ENCODE measurements at places on chromosomes 11 and 22.
A peak's percentile ranks its signal among the peaks of the same experiment; 100 is the strongest.

- no peak for DNase-seq
These were observed 721.2 kb downstream of the ETS1 start for GRCh38 chr11:127866109-127866508.

- DNase-seq: no peak
These were observed 45.3 kb downstream of the USP35 start for GRCh38 chr11:78234006-78234405.

GRCh38 chr11:57216463-57216862, 20.6 kb downstream of the APLNR start:
- no peak for DNase-seq

DNA sequence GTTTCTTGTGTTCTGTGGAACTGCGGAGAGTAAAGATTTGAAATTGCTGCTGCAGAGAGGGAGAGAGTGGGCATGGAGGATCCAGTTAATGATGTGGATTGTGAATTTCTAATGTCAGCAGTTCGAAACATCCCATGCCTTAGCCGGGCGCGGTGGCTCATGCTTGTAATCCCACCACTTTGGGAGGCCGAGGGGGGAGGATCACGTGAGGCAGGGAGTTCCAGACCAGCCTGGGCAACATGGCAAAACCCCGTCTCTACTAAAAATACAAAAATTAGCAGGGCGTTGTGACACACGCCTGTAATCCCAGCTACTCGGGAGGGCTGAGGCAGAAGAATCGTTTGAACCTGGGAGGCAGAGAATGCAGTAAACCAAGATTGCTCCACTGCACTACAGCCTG, 1.1 kb upstream of the CAVIN3 start:
- DNase-seq: no peak

DNA sequence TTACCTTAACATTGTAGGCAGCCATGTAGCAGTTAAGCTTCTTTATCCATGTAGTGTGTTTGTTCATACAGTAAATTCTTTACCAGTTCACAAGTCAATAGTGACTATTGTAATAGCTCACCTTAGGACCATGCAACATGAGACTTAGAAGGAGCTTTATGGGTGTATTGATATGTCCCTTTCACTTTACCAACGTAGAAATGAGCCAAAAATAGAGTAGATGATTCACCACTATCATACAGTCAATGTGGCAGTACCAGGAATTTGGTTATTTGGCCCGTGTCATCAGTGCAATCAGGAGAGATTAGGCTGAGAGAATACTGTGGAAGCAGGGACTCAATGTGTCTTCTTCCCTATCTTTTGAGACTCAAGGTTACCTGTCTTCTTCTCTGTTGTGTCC, 4.7 kb downstream of the ZDHHC13 start:
- no peak for DNase-seq

GRCh38 chr11:122851366-122851966, 13.2 kb downstream of the CRTAM start:
- DNase-seq: no peak

DNA sequence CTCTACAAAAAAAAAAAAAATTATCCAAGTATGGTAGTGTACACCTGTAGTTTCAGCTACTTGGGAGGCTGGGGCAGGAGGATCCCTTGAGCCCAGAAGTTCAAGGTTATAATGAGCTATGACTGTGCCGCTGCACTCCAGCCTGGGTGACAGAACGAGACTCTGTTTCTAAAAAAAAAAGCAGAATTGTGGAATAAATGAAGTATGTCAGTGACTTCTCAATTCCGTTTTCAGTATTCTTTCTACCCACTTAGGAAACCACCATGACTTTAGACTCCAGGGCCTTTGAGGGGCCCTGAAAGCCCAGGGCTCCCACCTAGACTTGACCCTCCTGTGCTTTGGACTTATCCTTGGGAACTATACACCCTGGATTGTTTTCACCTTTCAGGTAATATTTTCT, 6.5 kb upstream of the NUP160 start:
- DNase-seq: no peak

DNA sequence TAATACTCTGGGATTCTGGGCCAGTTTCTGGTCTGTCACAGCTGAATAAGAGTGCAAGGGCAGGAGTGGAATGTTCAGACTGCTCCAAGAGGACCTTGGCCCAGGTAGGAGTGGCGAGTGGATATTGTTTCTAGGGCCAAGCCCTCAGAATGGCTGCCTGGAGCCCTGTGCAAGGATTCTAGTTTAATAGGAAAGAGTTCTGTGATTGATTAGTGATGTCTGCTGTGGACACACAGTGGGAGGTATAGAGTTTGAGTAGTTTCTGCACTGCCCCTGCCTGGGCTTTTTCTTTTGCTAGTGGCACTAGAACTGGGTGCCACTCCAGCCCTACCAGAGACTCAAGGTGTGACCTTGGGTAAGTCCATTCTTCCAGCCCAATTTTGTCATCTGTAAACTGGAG, 9.7 kb upstream of the MPPED1 start:
- no peak for DNase-seq

DNA sequence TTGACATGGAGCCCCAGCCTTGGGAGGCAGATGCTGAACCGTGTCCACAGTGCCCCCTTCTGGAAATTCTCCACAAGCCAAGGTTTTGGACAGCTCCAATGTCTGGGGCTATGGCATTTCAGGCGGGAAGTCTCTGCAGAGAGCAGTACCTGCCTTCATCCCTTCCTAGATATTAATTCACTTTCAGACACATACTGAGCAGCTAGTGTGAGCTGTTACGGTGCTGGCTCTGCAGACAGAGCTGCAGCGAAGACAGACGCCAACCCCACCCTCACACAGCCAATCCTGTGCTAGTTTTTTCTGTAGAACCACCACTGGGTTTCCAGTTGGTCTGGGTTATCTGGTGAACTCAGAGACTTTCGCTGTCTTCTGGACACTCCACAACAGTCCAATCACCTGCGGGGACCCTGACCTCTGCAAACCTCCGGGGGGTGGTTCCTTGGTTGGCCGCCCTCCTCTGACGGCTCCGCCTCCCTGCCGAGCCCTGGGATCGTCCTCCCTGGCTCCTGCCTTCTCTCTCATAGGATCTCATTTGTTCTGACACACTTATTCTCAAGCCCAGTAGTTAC, 9.1 kb downstream of the LMF2 start:
- DNase-seq: no peak

GRCh38 chr22:37563153-37564081, 3.1 kb downstream of the CDC42EP1 start:
- peak; percentile 27 for DNase-seq

DNA sequence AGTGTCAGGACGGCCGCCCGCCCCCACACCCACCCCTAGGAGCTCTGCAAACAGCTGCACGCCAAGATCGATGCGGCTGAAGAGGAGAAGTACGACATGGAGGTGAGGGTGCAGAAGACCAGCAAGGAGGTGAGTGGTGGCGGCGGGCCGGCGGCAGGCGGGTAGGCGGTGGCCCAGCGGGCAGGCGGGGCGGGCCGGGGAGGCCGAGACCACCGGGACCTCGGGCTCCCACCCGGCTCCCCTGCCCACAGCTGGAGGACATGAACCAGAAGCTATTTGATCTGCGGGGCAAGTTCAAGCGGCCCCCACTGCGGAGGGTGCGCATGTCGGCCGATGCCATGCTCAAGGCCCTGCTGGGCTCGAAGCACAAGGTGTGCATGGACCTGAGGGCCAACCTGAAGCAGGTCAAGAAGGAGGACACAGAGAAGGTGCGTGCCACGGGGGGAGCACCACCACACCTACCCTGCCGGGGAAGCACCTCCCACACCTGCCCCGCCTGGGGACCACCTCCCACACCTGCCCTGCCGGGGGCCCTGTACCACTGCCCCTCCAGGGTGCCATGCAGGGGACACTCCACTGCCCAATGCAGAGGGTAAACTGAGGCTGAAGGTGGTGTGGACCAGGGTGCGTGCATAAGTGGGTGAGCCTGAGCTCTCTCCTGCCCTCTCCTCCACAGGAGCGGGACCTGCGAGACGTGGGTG, 2.1 kb downstream of the TNNI2 start:
- no peak for DNase-seq

- no peak for DNase-seq
These were observed 6.4 kb downstream of the LTBP3 start for GRCh38 chr11:65551572-65552387.

DNA sequence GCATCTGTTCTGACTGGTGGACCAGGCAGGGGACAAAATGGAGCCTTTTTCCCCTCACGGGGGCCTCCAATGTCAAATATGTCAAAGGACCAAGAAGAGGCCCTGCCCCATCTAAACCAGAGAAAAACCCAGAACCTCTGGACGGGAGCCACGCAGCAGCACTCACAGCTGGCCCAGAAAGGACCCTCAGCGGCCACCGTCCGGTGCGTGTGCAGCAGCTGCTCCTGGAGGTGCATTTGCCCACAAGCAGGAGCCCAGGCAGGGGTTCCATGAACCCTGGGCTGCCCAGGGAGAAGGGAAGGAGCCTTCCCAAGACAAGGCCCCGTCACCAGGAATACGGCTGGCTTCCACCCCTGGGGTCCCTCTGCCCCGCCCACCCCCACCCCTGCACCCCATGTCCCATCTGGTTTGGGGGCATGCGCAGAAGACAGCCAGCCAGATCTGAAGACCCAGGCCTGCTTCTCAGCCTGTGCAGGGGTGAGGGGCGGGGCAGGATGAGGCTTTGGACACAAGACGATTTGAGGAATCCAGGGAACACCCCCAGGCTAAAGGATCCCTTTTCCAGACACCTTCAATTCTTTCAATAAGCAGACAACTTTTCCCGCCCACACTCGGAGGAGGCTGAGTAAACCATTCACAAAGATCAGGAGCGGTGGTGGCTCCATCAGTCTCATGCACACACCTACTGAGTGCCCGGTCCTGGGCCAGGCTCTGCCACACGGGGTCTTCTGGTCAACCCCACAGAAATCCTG, 423.1 kb downstream of the SHANK2 start:
- no peak for DNase-seq

- DNase-seq: no peak
These were observed at the start of gene CD3D for GRCh38 chr11:118342503-118343161. Gene CD3D (minus strand): TSS chr11:118342705. CDS start chr11:118342607, 98 bp downstream.

DNA sequence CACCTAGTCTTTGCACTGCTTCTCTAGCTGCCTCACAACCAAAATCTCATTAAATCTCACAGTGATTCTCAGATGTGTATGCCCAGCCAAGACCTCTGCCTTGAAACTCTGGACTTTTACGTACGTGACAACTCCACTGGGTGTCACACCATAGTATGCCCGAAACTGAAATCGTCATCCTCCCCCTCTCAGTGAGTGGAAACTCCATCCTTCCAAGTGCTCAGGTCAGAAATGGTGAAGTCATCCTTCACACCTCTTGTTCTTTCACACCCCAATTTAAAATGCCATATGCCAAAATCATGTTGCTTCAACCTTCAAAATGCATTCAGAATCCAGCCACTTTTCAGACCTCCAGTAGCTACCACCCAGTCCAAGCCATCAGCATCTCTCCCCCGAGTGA, 42.5 kb downstream of the SFI1 start:
- DNase-seq: no peak

DNA sequence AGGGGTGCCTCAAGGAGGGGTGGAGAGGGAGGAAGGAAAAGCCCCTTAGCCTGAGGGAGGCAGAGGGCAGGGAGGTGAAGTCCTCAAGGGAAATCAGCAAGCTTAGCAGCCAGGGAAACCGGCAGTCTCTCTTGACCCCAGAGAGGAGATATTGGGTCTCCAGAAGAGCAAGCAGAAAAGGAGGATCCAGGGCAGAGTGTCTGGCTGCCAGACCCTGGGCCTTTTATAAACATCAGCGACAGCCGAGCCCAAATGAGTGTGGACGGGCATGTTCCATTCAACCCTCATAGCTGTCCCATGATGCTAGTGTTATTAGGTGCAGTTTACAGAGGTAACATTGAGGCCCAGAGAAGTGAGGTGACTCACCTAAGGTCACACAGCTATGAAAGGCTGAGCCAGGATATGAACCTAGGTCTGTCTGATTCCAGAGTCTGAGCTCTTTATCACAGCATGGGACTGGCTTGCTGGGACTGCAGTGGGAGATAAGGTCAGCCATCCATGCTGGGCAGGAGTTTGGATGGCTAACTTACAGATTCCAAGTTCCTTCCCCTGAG, 9.3 kb downstream of the PRDM11 start:
- DNase-seq: no peak

GRCh38 chr11:95143106-95143681, 53.5 kb downstream of the ENDOD1 start:
- DNase-seq: no peak

GRCh38 chr22:30314915-30315314, 11.8 kb downstream of the TBC1D10A start:
- DNase-seq: no peak

- DNase-seq: no peak
These were observed 516.9 kb downstream of the TBC1D22A start for GRCh38 chr22:47279337-47279736.

DNA sequence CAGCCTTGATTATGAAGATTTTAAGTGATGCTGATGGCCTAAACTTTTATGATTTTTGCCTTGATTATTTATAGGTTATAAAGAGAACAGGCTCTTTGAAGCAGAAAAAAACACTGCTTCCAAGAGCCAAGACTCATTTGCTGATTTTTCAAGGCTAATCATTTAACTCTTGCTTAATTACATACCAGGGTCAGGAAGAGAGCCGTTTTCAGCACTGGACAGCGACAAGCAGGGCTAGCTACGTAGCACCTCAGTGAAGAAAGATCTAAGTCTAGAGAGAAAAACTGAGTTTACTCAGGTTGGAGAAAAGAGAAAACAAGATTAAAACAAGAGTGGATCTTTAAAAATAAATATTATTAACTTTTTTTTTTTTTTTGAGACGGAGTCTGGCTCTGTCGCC, 615.4 kb upstream of the B3GAT1 start:
- no peak for DNase-seq

- no peak for DNase-seq
These were observed 150.9 kb downstream of the CRYBB2 start for GRCh38 chr22:25370322-25370721.
